Activated effector memory CD4-positive, alpha-beta T cell treated with anti-CD3 and anti-CD28 coated beads, Interleukin-2, amount 50 U/mL, for 16 hours (primary cell): ENCODE measurements at places on chromosomes 1 and 21.

- DNase-seq = no peak
Observed at GRCh38 chr1:176989023-176989422, 175.5 kb downstream of the ASTN1 start.

DNA sequence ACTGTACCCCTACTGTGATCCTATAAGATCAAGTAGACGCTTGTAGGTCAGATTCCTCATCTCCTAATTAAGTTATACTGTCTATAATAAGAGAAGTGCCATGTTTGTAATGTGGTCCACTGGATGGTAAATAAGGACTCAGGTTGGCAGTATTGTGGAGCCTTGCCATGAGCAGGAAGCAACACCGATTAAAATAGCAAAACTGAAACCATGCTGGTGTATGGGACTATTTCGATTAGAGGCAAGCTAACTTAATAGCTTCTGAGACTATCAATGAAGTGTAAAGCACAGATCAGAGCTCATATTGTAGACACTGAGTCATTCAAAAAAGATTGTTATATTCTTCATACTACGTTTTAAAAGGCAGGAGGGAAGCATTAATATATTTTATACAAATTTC is 348.8 kb downstream of the HHAT start:
- no peak for DNase-seq

- peak; percentile 43 for DNase-seq
Observed at GRCh38 chr1:53582211-53583020, 123.2 kb downstream of the DMRTB1 start.

DNA sequence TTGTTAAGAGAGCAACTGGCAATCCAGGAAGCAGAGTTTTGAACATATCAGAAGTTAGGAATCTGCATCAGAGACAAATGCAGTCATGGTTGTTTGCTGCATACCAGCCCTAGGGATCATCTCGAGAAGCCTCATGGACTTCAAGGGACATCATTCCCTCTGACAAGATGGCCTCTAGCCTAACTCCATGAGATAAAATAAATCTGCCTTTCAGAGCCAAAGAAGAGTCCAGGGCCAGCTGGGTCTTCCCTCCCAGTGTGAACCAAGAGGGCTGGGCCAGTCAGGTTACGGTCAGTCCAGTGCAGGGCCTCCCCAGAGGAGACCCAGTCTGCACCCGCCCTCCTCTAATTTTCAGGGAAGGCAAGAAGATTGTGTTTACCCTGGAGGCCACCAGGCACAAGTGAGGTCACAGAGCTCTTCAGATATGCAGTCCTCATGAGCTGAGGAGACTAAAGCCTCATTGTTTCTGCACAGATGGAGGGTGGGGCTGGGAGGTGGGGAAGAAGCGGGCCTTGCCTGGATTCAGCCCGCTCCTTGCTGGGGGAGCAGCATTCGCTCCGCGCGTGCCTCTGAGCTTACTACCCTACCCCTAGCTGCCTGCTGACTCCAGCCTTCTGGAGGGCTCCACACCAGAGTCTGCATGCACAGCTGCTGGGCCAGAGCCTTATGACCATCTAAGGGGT is 52.8 kb downstream of the CAPN2 start:
- no peak for DNase-seq

- DNase-seq = peak; percentile 73
Observed at GRCh38 chr1:98794196-98794886, 132.8 kb downstream of the SNX7 start.

DNA sequence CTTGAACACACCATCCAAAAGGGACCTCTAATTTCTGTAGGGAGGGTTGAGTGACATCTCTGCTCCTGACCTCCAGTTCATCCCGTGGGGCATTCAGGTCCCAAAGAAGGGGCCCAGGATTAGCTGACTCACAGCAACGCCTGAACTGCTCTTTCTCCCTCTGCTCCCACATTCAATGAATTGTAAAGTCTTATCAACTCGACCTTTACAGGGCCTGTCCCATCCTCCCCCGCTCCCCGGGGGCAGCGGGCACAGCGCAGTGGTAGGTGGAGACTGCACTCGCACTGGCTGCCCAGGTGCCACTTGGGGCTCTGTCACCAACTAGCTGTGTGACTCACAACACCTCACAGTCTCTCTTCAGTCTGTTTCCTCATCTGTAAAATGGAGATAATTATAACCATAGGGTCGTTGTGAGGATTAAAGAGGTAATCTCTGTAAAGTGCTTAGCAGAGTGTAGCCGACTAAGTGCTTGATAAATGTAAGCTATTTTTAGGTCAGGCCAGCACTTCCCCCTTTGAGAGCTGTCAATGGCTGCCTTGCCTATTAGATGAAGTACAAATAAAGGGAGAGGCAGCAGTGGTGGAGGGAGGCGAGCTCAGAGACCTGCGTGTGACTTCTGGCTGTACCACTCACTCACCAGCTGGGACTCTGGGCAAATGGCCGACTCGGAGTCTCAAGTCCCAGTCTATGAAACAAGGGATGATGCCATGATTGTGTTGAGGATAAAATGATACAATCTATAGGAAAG is 637 bp upstream of the MYBPHL start:
- DNase-seq = no peak

- DNase-seq = peak; percentile 19
Observed at GRCh38 chr1:223221686-223222085, 78.6 kb upstream of the TLR5 start.

- no peak for DNase-seq
Observed at GRCh38 chr1:154808909-154809262, 61.2 kb downstream of the KCNN3 start.

DNA sequence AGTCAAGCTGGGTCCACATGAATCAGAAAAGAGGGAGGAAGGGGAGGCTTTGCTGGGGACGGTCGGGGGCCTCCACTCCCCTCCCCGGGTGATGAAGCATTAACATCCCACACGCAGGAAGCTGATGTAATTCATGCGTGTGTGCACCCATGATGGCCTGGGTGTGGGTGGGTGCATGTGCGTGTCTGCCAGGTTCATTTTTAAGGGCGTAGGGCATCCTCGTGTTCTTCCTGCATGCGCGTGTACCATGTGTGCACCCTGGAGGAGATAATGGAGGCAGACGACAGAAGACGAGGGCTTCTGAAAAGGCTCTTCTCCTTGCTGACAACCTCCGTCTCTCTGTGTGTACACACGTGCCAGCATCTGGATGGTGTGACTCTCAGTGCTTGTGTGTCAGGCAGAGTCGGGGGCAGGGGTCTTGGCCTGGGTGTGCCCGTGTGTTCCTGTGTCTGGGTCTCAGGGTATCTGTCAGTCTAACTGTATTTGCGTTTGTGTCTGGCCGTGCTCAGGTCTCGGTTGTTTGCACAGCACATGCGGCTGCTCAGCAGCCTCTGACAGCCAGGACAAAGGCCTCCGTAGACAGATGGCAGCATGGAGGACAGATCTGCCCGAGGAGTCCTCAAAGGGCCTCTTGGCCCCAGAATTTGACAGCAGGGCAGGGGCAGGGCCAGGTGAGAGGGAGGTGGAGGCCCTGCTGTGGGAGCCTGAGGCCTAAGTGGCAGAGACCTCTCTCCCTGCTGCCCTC is 2.4 kb downstream of the RAP1GAP start:
- DNase-seq = peak; percentile 61

DNA sequence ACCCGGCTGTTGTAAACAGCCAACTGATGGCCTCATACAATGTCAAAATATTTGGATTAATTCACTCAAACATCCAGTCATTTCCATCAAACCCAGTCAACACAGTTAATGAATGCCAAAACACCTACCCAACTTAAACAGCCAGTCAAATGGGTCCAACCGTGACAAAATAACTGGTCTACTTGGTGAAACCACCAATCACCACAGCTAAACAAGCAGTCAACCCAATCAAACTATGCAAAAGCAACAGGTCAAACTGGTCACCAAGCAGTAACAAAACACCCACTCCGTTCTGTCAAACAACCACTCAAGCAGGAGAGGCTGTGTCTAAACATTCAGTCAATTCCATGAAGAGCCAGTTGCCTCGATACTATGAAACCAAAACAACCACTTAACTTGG is 119.2 kb downstream of the FOXD2 start:
- no peak for DNase-seq

DNA sequence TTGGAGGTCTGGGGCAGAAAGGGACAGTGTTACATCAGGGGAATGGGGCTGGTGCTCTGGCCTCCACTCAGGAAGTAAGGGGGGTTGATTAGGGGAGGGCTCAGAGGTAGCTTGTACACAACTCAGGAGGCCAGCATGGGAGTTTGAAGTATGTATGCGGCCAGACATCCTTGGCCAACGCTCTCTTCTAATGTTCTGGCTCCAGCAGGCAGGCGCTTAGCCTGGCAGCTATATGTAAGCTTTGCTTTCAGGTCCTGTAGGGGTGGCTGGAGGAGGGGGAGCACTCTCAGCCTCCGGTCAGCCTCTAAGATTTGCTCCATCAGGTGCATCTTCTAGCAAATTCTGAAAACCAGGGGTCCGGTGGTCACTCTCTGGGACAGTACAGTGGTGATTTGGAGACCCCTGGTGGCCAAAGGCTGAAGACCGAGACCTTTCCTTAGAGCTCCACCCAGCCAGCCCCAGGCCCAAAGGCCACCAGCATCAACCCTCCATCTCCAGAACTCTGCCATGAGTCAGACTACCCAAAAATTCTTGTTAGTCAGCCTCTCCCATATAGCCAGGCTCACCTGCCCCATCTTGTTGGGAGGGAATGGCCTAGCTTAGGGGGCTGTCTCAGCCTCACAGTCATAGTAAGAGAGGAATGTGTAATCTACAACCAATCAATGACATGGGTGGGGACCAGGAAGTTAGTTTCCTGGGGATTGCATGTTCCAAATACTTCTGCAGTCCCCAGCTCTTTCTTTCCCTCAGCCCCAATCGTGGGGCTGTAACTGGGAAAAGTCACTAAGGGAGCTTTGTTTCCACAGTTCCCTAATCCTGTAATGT is 9.7 kb upstream of the COL8A2 start:
- no peak for DNase-seq

GRCh38 chr21:31893851-31894415 is 21.1 kb downstream of the HUNK start:
- no peak for DNase-seq

- DNase-seq = no peak
Observed at GRCh38 chr1:87370544-87370943, 41.9 kb downstream of the LMO4 start.

GRCh38 chr1:80929868-80930508 is 870.7 kb upstream of the ADGRL2 start:
- DNase-seq = no peak

DNA sequence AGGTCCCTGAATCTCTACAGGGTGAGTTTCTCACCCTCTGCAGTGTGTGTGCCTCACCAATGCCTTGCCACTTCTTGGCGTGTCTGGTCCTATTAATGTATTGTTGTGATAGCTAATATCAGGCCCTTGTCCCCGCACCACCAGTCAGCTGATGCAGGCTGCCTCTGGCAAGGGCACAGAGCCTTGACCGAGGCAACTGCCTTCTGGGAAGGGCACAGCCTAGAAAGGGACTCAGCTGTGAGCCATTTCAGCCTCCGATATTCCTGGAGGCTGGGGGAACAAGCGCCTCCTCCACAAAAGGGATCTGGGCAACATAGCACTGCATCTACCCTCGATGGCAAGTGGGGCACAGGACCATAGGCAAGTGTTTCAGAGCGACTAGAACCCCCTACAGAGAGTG is 27.0 kb downstream of the IL10RB start:
- DNase-seq = no peak

- no peak for DNase-seq
Observed at GRCh38 chr21:43370888-43371570, 55.9 kb downstream of the SIK1 start.

GRCh38 chr1:223006917-223007648 is 136.0 kb downstream of the TLR5 start:
- DNase-seq = no peak

DNA sequence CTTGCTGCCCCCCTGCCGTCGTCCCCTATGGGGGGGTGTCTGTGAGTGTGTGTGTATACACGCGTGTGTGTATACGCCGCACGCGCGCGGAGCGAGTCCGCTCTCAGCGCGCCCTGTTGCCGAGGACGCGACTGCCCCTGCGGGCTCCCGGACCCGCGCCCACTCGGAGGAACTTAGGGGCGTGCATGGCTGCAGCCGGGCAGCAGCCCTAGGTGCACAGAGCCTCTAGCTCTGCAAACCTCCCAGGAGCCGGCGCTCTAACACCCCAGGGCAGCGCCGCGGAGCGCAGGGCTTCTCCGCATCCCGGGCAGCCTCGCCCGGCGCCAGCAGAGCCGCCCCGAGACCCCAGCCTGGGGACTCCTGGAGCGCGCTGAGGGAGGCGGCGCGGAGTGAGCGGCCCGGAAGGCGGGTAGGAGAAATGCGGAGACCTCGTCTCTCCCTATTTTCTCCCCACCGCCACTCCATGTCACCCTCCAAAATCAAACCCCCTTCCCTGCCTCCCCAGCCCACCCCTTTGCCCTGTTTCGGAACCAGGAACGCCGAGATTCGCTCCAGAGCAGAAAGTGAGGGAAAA is 574 bp downstream of the ITPKB start:
- peak; percentile 79 for DNase-seq

GRCh38 chr21:44658913-44659595 is 1.3 kb downstream of the KRTAP12-3 start:
- peak; percentile 61 for DNase-seq

GRCh38 chr1:205726619-205727125 is 23.3 kb downstream of the NUCKS1 start:
- no peak for DNase-seq

DNA sequence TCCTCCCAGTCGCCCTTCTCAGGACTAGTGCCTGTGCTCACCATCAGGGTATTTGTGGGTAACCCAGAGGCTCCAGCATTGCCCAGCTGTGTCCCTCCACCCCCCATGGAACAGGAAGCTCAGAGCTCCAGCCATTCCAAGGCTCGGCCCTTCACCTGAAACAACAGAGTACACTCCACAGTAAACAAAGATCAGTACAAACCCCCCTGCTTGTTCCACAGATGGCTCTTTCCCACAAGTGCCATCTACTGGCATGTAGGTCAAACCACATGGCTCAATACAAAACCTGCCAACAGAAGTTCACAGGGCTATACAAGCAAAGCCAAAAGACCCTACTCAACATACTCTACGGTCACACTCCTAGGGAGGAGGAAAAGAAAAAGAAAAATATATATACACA is 258.7 kb downstream of the AGBL4 start:
- no peak for DNase-seq

GRCh38 chr1:6365047-6365446 is 28.5 kb downstream of the ACOT7 start:
- DNase-seq = peak; percentile 72
